ENCODE measurements at places on chromosomes 16 and 17.
A peak's percentile ranks its signal among the peaks of the same experiment; 100 is the strongest.

- DNase-seq: no peak
Measured at GRCh38 chr17:29583324-29584248, 5.9 kb downstream of the GIT1 start.

DNA sequence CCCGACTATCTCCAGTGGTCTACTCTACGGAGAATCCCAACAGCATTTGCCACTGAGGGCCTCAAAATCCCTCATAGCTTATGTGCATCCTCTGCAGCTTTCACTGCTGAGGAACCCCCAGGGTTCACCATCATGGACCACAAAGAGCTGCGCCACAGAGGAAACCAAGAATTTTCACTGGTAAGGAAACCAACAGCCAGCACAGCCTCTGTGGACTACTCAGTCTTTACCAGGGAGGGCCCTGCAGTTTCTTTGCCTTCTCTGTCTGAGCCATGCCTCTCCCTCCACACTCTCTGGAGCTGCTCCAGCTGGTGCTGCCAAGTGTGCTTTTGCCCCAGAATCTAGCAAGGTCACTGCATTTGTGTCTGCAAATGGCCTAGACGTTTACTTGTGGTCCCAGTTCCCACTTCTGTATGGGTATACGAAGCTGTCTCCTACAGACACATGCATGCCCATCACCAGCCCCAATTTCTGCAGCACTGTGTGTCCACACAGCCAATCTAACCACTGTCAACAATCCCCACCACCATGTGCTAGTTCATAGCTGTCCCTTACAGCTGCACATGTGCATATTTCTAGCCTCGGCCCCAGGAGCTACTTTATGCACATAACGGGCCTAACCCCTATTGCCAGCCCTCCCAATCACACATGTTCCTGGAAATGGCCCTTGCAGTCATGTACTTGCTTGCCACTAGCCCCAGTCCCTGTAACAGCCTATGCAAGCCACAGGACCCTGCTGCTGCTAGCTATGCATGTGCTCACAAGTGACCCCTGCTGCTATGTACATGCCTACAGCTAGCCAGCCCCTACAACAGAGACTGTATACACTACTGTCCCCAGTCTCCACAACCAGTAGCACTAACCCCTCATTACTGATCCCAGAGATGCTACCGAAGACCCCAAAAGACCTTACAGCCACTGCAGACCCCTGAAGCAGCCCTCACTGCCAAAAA lies 1437.4 kb downstream of the CDH11 start:
- DNase-seq: no peak

- DNase-seq: no peak
Measured at GRCh38 chr16:74999219-74999608, 390 bp downstream of the ZNRF1 start.

- peak; percentile 12 for DNase-seq
Measured at GRCh38 chr16:74226338-74226954, 70.2 kb upstream of the PSMD7 start.

DNA sequence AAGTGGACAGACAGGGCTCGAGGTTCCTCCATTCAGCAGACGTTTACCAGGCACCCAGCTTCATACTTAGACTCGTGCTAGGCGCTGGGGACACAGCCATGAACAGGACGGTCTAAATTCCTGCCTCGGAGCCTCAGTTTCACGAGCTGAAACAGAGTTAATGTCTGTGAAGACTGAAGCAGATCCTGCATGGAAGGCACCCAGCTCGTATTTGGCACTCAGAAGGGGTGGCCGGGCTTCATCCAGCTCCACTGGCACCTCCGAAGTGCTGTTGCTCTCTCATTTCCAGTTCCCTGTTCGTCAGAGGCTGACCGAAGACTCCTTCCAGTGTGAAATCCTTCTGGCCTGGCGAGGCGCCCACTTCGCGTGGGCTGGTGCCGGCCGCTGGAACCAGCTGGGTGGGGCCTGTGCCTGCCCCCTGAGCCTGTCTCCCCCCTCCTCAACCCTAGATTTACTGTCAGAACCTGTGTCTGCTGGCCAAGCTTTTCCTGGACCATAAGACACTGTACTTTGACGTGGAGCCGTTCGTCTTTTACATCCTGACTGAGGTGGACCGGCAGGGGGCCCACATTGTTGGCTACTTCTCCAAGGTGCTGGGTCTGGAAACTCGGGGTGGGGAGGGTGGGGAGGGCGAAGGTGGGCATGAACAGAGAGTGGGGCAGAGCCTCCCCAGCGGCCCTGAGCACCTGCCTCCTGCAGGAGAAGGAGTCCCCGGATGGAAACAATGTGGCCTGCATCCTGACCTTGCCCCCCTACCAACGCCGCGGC lies 5.8 kb downstream of the PRSS8 start:
- no peak for DNase-seq

GRCh38 chr17:74951680-74952421 lies 16.2 kb downstream of the OTOP3 start:
- DNase-seq: no peak

GRCh38 chr17:339193-340061 lies 13.2 kb downstream of the RPH3AL start:
- DNase-seq: no peak

GRCh38 chr16:10266809-10267208 lies 84.6 kb upstream of the GRIN2A start:
- no peak for DNase-seq

GRCh38 chr17:17811381-17812210 lies 25.2 kb downstream of the SREBF1 start:
- peak; percentile 69 for DNase-seq

DNA sequence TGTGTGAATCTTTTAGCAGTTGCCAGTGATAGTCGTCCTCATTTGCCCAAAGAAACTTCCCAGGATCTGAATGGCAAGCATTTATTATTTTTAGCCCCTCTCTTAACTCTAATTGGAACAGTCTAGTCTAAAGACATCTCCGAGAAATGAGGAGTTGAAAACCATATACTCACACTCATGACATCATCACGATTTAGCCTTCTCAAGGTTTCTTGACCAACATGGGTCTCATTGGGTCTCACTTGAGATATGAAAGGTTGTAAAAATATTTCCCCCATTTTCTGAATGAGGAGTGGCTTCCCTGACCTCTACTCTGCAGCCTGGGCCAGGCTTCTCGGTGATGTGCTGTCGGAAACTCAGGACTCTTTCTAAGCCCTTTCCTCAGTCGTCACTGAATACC lies 37.1 kb upstream of the CACNG1 start:
- DNase-seq: no peak

GRCh38 chr17:17445925-17446665 lies 30.7 kb upstream of the MED9 start:
- DNase-seq: peak; percentile 95

- DNase-seq: no peak
Measured at GRCh38 chr16:63195336-63195735, 1159.1 kb upstream of the CDH8 start.

GRCh38 chr17:43369986-43370385 lies 28.8 kb upstream of the ARL4D start:
- no peak for DNase-seq

DNA sequence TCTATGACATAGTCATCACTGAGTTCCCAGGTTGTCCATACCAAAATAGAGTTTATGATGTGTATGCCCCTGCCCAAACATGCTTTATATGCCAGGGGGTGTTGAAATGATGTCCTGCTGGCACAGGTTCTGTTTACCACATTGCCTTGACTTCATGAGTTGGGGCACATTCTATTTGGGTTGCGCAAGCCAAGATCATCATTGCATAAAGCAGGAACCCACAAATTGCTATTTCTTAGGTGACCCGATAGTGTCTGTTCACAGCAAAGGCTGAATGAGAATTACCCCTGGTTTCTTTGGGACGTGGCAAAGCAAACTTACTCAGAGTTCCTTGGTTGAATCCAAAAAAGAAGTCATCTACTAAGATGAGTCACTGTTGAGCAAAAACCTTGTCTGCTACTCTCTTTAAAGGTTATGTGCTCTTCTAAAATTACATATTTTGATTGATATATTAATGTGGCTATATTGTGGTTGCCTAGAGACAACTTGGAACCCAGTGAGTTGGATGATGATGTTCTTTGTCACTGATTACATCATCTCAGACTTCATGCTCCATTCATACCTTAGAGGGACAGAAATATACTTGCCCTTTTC lies 912.6 kb upstream of the SOX9 start:
- DNase-seq: peak; percentile 28

- peak; percentile 24 for DNase-seq
Measured at GRCh38 chr17:32240750-32241149, 24.9 kb upstream of the RHBDL3 start.

DNA sequence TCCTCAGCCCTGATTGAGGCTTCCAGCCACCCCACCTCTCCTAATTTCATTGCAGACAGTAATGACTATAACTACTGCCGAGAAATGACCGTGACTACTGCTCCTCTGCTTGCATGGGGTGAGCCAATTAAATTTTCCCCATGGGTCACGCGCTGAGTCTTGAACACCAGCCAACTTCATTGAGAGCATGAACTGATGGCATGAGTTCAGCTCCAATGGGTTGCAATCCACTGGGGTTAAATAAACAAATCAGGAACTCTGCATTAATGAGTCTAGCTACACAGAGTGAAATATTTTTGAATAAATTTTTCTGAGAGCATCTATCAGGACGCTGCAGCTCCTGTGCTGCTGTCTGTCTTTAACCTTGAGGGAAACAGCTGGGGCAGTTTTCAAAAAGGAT lies 61.6 kb upstream of the CLEC3A start:
- no peak for DNase-seq

- DNase-seq: peak; percentile 79
Measured at GRCh38 chr17:67365738-67366192, 612 bp downstream of the PSMD12 start.

- no peak for DNase-seq
Measured at GRCh38 chr17:34761646-34762045, 182.3 kb downstream of the TMEM132E start.

- no peak for DNase-seq
Measured at GRCh38 chr17:10001306-10001873, 96.3 kb upstream of the RCVRN start.

DNA sequence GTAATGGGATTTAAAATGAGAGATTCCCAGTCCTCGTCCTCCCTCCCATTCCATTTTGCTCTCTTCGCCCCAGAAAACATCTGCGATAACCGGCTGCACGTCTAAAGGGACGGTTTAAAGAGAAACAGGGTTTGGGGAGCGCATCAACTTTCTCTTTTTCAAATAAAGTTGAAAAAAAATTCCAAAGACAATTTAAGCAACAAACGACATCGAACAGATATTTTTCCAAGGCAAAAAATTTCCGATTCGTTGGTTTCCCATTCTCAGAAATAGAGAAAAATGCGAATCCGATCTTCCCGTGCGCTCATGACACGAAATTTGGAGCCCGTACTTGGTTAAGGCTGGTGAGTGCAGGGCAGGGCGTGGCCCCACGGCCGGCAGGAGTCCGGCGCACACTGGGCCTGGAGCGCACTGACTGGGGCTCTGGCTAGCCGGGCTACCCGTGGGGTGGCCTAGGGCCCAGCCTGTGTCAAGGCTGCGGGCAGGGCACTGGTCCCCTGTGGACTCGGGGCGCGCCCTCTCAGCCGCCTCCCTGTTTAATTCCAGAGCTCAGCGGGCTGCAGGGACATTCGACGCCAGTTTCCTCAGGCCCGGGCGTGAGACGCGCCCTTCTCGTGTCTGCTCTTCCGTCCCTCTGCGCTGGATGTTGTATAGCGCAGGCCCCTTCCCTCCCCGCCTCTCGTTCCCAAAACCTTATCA lies 17.9 kb upstream of the ZFHX3 start:
- DNase-seq: no peak

All from fibroblast of villous mesenchyme (primary cell).